ENCODE measurements at places on chromosomes 11 and 22.

DNA sequence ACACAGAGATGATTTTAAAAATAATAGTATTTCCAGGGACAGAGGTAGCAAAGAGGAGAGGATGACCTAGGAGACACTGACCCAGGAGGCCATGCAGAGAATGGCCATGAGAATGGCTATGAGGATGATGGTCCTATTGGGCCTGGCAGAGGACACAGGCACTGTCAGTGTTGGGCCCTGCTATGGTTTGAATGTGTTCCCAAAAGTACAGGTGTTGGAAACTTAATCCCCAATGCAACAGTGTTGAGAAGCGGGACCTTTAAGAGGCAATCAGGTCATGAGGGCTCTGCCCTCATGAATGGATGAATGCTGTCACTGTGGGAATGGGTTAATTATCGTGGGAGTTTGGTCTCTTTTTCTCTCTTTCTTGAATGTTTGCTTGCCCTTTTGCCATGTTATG lies 61.6 kb downstream of the KCNC1 start:
- no peak for DNase-seq

DNA sequence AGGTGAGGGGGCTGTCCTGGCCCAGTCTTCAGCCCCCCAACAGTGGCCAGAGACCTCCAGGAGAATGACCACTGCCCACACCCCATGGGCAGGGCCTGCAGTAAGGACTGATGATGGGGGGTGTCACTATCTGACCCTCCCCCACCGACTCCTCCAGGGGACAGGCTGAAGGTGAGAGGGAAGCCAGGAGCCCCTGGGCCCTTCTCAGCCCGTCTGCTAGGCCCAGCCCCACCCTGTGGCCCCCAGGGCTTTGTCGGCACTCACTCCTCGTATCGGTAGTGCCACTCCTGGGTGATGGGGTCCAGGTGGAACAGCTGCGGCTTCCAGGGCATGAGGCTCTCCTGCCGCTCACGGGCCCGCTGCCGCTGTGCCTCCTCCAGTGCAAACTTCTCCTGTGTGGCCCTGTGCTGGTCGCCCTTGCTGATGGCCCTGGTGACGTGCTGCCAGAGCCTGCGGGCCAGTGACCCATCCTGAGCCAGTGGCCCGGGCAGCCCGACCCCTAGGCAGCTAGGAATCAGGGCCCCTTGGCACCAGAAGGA lies 35.4 kb upstream of the CARS1 start:
- no peak for DNase-seq

DNA sequence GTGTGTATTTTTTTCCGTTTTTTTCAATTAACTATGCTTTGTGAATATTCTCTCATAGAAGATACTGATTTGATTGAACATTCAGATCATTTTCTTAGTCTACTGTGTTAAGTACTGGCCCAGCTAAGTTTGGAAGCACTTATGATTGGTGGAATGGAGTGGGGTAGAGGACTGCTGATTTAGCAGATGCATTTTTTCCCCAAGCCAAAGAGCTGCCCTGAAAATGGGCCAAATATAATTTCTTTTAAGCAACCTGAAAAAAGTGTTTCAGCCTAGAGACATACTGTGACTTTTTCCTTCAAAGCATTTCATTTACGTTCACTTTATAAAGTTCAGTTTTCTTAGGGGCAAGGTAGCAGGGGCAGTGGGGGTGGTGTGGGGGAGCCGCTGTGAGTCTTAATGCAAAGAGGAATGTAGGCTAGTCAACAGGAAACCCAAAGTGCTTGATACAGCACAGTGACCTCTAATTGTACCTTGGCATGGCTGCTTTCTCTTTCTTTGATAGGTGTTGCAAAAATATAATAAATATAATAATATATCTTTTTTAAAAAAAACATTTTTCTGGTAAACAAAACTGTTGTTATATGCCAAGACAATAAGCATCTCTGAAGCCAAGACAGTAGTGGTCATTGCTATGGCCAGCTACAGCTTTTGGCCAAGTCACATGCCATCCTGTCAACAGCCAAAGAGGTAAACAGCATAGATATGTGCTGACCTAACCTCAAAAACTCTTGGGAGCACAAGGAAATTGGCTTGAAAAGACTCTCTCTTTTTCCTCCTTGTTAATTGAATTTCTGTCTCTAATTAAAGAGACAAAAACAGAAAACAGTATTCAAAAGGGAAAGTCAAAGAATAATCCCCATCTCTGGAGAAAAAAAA lies 58.8 kb downstream of the LIF start:
- DNase-seq: peak; percentile 54

- peak; percentile 0 for DNase-seq
Measured at GRCh38 chr11:20754933-20755332, 85.5 kb downstream of the NELL1 start.

DNA sequence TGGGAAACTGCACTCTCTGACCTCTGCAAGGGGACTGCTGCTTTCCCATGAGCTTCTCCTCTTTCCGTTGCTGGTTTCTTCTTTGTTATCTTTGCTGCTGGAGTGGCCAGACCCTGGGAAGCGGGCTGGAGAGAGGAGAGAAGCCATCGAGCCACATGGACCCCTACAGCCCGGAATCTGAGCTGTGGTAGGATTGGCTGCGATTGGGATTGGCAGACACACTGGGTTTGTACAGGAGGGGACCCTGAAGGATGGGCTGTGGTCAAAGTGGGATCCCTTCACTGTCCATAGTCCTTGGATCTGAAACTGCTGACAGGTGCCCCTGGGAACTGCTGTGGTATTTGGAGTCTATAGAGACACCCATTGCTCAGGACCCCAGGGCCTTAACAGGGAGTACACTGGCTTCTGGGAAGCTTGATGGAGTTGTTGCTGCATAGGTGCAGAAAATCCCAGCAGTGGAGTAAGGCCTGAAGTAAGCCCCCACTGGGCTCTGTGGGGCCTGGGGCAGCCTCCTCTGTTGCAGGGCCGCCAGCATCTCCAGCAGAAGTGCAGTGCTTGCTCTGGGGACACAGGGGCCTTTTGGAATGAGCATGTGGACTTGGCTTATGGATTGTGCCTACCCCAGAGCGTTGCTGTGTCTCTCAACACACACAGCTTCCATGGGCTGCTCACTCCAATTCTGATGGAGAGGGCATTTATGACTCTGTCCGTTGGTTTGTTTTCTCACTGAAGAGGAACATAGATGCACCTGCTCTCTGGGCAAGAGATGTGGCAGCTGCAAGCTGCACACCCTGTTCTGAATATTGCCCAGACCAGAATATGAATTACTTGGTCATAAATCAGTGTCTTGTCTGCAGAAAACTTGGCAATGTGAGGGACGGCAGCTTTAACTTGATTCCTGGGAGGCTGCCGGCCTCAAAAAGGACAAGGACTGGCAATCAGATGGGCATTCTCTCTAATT lies 32.0 kb downstream of the BCR start:
- DNase-seq: no peak

DNA sequence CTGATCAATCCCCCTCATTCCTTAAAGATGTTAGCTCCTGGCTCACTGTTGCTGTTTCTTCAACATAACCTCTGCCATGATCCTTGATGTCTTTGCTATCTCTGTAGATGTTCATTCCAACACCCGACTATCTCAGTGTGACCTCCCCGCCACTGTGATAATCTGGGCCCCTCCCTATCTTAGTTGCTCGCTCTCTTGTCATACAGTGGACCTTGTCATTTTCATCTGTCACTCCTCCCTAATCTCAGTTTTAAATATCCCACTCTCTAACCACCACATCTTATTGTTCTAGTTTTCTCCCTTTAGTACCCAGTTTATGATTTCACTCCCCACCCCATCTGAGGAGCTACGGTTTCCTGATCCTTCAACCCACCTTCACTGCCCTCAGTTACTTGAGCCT lies 379.2 kb downstream of the SOX6 start:
- DNase-seq: no peak

DNA sequence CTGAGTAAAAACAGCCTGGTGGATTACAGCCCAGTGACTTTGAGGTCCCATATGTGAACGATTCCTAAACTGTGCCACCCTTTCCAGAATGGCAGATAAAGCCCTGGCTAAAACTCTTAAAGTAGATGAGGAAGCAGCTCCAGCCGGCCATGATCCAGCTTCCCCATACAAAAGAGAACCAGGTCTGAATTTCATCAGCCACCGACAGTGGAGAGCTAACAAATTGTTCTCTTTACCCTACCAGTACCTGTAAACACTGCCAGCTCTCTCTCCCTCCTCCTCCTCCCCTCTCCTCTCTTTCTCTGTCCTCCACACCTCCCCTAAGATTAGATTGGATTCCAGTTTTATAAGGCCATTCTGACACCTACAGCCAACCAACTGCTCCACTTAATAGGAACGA lies 176.9 kb downstream of the DSCAML1 start:
- no peak for DNase-seq

DNA sequence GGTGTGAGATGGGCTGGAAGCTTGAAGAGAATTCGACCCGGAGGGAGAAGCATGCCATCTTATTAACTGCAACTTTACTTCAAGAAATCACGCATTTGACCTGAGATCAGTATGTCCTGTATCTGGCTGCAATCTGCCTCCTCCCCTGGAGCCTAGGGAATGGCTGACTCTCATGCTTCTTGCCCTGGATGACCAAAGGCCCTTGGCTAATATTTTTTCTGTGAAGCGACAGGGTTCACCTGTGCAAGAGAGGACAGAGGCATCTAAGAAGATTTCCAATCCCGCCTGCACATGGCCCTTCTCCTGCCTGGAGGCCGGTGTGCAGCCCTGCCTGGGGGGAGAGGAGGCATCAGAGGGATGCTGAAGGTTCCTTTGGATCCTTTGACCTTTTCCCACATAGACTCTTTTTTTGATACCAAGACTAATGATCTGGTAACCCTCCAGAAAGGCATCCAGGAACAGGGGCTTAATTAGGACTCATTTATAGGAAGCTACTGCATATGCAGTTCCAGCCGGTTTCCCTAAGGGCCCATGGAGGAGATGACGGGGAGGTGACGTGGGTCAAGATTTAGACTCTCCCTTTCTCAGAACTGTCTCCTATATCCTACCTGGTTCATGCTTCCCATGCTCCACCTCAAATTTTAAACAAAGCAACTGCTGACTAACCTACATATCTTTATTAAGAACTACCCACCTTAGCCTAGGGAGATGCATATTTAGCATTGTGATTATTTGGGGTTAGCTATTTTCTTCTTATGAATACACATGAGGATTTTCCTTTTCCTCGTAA lies 50.8 kb downstream of the NTM start:
- no peak for DNase-seq

DNA sequence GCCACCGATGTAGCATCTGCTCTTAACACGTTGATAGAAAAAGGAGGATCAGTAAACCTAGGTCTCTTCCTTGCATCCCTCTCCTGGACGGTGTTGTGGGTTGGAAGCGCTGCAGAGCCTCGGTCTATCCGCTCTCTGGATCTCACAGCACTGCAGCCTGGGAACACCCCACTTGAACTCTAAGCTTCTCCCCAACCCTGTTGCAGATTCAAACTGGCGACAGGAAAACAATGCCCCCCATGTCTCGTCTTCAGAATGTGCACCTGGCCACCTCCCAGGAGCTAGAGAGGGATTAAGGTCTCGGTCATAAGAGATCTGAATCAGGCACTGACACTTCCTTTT lies 454 bp downstream of the TMEM218 start:
- DNase-seq: peak; percentile 11

- no peak for DNase-seq
Measured at GRCh38 chr11:1283091-1283511, 26.3 kb downstream of the TOLLIP start.

DNA sequence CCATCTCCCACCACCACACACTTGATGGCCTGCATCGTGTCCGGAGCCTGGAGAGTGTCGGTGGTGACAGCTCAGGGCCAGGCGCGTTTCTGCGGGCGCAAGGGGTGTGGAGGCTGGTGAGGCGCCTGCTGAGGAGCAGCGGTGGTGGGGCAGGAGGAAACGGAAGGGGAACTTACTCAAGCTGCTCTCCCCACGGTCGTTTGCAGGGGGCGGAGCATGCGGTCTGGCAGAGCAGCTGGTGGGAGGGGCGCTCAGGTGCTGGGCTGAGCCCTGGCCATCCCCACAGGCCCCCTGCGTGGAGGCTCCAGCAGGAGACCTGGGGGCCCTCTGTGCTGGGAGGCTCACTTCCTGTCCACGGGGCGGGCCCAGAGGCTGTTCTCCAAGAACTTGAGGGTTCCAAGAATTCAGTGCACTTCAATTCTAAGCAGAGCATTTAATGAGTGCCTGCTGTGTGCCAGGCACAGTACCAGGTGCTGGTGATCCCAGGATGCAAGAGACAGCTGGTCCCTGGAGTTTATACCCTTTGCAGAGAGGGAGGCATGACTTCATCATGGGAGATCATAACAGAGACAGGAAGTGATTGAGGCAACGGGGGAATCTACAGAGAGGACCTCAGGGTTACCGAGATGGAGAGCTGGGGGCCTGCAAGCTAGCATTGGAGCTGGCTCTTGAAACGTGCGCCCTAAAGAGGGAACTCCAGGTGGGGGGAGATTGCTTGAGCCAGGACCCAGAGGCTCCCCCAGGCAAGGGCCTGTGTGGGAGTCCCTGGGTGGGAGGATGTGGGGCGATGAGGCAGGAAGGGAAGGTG lies at the start of gene RAC2:
Gene RAC2 (minus strand): TSS at position 156 of the 808 bp plus-strand sequence. CDS start 121 bp downstream, at position 35.
- DNase-seq: peak; percentile 78

DNA sequence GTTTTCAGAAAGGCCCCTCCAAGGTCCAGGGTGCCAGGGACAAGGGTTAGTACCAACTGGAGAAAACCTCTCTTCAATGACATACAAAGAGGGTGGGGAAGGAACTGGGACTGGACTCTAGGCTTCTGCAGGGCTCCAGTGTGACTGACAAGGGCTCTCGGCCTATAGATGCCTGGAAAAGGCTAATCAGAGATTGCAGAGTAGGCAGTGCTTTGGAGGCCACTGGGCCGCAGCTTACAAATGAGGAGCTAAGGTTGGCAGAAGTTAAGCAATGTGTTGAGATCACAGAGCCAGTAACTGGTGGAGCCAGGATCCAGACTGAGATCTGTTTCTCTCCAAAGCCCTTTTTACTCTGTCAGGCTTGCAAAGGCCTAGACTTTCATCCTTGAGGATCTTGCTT lies 7.4 kb upstream of the DGKZ start:
- DNase-seq: peak; percentile 50

DNA sequence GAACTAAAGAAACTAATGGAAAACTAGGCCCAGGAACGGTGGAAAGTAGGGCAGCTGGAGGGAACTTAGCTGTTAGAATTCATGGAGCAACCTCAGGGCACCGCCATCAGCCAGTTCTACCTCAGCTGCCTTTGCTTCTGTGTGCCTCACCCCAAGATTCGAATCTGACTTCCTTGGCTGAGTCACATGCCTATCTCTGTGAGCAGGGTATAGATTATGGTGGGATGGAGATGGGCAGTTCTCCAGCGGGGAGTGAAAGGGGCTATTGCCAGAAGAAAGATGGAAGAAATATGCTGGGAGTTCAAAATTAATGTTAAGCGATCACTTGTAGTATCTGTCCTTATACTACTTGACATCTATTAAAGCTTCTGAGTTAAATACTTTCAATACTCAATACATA lies 18.9 kb upstream of the VWA5A start:
- DNase-seq: no peak

Measured in iris pigment epithelial cell (primary cell).